Hippocampal formation (tissue), 2 donors: ENCODE measurements at places on chromosomes 16 and 17.

- DNase-seq: no peak
Observed at GRCh38 chr17:81666092-81666341, 388 bp downstream of the OXLD1 start.

GRCh38 chr17:10234033-10234432 is 35.6 kb upstream of the GAS7 start:
- DNase-seq: no peak

DNA sequence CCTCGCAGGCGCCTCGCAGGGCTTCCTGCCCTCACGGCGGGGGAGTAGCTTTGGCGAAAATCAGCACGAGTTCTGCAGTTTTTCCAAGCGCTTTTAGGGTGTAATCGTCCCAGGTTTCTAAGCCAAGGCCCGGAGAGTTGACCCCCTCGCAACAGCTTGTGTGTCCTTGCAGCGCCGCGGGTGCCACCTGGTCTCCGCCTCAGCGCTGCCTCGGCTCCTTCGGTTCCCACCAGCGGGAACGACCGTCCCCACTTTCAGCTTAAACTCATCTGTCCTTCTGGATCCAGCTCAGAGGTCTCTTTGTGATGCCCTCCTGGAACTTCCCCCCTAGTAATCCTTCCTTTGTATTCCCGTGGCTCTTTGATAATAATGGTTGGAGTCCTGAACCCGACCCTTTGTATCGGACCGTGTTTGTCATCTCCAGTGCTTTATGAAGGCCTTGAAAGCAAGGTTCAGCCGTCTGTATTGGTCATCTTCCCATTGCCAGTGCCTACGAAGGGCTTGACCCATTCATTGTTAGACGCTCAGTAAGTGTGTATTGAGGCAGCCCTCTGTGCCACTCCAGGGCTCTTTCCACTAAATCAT is 858 bp upstream of the SMARCE1 start:
- DNase-seq: no peak

- DNase-seq: no peak
Observed at GRCh38 chr17:48733632-48734328, 5.2 kb upstream of the HOXB13 start.

GRCh38 chr16:84069540-84069939 is 26.9 kb upstream of the SLC38A8 start:
- no peak for DNase-seq

DNA sequence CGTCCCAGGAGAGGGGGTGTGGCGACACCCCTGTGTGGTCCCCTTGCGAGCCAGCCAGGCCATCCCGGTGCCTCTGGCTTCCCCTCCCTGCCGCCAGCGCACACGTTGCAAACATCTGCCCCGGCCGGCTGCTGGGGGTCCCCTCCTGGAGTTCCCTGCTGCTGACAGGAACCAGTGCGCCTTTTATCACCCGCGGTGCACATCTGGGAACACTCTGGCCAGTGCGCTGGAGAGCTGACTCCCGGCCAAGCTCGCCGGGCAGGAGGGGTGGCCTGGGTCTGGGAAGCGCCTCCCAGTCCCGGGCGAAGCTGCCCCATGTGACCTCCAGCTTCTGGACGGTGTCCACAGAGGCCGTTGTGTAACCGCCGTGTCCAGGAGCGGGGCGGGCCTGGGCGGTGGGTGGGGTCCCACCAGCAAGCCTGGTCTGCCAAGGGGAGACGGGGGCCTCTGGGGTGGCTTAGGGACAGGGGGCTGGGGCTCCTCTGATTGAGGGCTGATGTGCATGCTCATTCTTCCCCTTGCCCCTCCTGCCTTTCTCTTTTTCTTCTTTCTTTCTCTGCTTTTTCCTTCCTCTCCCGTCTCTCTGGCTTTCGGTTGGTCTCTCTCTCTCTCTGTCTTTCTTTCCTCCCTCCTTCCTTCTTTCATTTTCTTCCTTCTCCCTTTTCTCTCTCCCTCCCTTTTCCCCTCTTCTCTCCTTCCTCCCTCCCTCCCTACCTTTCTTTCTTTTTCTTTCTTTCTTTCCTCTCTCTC is 25.2 kb upstream of the CIBAR2 start:
- peak; percentile 89 for DNase-seq

DNA sequence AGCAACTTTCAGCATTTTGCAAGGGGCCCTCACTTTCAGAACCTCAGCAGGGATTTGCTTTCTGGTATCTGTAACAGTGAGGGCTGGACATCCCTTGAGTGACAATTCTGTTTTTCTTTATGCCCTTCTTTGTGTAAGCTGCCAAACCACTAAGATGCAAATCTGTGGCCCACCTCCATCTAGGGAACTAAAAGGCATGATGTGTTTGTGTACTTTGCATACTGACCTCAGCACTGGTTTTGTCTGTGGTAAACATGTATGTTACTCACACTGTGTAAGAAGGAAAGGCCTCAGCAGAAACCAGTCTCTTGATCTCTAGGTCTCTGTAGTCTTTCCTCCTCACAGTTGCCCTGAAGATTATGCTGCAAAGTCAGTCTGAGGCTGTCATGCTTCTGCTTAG is 396.6 kb upstream of the DYNLRB2 start:
- no peak for DNase-seq

GRCh38 chr16:77271532-77272426 is 72.6 kb downstream of the SYCE1L start:
- DNase-seq: peak; percentile 7

DNA sequence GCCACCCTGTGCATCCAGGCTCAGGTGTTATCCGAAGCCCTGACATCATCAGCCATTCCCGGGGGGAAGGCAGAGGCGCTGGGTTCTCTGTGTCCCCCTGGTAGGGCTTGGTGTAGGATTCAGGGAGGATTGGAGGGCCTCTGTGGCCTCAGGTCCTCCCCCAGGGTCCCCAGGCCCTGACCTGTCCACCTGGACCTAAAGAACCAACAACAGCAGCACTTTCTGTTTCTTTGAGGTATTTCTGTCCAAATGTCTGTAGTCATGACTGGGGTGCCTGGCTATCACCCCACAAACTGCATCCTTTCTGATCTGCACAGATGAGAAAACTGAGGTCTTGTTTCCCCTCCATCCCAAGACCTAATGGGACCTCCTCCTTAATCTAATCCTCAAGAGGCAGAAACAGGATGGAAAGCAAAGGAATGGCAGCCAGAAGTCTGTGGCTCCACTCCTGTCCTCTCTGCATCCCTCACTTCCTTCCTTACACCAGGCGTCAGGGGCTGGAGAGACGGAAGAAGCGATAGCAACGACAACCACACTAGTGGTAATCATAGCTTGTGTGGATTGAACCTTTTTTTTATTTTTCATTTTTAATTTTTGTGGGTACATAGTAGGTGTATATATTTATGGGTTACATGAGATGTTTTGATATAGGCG is 11.8 kb downstream of the NLRC5 start:
- no peak for DNase-seq

- DNase-seq: no peak
Observed at GRCh38 chr16:88118376-88118775, 167.1 kb downstream of the BANP start.

- no peak for DNase-seq
Observed at GRCh38 chr16:88430524-88431446, 22.3 kb upstream of the ZFPM1 start.

- no peak for DNase-seq
Observed at GRCh38 chr16:31718998-31719397, 154.6 kb upstream of the ZNF267 start.

DNA sequence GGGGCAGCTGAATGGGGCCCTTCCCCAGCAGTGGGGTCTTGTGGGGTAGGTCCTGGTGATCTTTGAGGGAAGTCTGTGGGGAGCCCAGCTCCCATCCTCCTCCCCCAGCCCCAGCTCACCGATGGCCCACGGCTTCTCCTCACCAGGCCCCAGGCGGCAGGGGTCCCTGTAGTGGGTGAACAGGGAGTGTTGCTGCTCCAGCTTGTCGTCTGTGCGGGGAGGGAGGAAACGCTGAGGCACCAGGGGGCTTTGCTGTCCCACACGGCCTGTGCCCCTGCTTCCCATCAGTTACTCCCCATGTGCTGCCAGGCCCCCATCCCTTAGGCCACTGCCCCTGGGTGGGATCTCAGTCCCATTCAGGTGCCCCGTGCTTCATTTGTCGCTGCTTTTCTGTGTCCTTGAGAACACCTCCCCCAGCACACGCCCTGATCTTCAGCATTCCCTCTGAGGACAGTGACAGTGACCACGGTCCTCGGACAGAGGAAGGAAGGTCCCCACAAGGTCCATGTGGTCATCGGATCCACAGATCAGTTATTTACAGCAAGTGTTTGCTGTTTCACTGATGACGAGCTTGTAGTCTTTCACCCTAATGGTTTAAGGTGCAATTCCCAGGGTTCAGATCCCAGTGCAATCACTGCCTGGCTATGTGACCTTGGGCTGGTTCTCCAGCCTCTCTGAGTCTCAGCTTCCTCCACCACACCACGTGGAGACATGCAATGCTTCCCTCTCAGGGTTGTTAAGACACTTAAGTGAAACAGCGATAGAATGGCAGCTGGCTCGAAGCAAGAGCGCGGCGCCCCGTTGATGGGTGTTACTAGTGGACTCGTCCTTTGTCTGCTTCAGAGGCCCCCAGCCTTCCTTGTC is 53.1 kb downstream of the PRMT7 start:
- DNase-seq: peak; percentile 13

DNA sequence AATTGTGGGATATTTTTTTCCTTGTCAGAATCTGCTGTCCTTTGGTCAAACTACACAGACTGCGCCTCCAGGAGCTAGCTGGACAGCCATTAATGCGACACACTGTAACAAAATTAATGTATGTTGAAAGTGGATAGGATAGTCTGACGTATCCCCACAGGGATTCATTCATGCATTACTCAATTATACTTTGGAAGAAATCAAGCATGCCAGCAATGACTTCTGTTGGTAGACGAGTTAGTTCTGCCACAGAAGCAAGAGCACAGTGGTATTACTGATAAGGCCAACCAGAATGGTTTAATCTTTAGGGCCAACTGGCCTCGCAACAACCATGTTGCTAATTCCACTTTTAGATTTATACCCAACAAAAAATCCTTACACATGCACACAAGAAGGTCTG is 106.4 kb upstream of the TOB1 start:
- DNase-seq: no peak

- no peak for DNase-seq
Observed at GRCh38 chr16:28182183-28182582, 29.6 kb downstream of the XPO6 start.

DNA sequence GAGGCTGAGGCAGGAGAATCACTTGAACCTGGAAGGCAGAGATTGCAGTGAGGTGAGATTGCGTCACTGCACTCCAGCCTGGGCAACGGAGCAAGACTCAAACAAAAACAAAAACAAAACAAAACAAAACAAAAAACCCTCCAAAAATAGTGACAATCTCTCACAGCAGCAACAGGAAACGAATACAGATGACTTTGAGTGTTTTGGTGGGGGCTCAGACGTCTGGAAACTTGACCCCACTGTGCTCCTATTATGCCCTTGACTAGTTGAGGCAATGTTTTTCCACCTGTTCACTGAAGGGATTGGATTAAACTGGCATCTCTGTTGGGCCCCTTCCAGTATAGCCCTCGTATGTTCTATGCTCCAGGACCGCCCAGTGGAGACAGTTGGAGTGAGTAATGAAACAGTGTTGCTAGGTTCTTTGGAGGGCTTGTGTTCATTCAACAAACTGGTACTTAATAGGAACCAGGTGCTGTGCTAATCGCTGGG is 167.0 kb downstream of the UTP18 start:
- no peak for DNase-seq

GRCh38 chr16:86604436-86605193 is 26.3 kb downstream of the FOXL1 start:
- DNase-seq: no peak

DNA sequence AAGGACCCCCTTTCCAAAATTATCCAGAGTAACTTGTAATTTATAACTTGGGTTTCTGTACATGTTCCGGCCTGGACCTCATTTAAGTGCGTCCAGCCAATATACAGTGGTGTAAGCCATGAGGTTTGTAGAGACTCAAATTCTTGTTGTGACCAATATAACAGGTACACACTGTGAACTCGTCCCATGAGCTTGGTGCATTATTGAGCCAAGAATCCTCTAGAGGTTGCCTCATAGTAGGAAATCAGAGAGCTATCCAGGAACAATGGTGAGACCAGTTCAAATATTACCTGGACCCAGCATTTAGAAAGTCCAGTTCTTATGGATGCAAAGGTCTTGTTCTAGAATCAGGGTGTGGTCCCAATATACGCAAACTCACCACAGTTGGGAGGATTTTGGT is 138.2 kb downstream of the NPIPB5 start:
- no peak for DNase-seq

GRCh38 chr16:71467810-71468209 is 5.8 kb upstream of the ZNF23 start:
- no peak for DNase-seq

GRCh38 chr17:82029391-82029790 is 2.1 kb upstream of the RAC3 start:
- DNase-seq: no peak

DNA sequence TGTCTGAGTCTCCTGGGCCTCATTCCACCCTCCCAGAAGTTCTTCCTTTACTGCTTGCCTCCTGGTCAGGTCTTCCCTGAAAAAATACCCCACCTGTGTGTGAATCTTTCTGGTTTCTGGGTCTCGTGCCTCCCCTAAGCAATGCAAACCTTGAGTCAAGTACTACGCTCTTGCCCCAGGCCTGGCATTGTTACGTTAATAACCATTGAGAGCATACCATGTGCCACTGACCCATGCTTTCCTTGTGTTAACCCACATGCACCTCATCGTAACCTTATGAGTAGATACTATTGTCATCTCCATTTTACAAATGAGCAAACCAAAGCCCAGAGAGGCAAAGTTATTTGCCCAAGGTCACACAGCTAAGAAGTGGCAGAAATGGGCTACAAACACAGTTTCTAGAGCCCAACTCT is 25.4 kb upstream of the TOB1 start:
- no peak for DNase-seq

- DNase-seq: peak; percentile 25
Observed at GRCh38 chr17:68011199-68011665, 15.0 kb upstream of the C17orf58 start.

GRCh38 chr16:68074850-68075555 is 10.2 kb upstream of the NFATC3 start:
- DNase-seq: no peak

- DNase-seq: peak; percentile 81
Observed at GRCh38 chr17:51371732-51372151, 111.4 kb downstream of the UTP18 start.

DNA sequence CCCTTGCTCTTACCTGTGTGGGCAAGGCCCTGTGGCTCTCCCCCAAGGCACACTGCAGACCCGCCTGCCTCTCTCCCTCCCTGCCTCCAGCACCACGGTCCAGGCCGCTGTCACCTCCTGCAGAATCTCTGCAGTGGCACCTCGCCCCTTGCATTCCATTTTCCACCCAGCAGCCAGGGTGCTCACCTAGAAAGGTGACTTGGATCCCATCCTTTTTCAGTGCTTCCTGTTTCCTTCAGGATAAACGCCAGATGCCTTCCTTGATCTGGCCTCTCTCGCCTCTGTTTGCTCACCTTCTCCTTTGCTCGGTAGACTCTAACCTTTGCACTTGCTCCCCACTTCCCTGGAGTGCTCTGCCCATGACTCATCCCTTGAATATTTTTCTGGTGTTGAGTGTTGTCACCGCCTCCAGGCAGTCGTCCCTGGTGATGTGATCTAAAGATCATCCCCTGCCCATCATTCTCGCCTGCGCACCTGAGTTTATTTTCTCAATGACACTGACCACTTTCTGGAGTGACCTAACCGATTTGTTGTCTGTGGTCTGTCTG is 79.2 kb upstream of the LGALS9 start:
- no peak for DNase-seq
